ENCODE measurements at places on chromosomes 4 and X.

- no peak for DNase-seq
These were observed 42.4 kb downstream of the NAT8L start for GRCh38 chr4:2101346-2102044.

DNA sequence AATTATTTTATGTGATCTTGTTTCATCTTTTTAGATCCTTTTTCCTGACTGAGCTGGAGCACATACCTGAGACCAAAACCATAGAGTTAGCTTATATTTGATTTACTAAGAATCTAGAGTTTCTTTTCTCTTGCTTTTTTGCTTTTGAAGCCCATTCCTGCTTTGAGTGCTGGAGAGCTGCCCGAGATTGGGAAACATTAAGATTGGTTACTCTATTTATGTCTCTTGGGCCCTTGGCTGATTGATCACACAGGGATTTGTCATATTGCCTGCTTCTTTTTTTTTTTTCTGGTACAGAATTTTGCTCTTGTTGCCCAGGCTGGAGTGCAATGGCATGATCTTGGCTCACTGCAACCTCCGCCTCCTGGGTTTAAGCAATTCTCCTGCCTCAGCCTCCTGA, 73.9 kb downstream of the REPS2 start:
- DNase-seq: no peak

DNA sequence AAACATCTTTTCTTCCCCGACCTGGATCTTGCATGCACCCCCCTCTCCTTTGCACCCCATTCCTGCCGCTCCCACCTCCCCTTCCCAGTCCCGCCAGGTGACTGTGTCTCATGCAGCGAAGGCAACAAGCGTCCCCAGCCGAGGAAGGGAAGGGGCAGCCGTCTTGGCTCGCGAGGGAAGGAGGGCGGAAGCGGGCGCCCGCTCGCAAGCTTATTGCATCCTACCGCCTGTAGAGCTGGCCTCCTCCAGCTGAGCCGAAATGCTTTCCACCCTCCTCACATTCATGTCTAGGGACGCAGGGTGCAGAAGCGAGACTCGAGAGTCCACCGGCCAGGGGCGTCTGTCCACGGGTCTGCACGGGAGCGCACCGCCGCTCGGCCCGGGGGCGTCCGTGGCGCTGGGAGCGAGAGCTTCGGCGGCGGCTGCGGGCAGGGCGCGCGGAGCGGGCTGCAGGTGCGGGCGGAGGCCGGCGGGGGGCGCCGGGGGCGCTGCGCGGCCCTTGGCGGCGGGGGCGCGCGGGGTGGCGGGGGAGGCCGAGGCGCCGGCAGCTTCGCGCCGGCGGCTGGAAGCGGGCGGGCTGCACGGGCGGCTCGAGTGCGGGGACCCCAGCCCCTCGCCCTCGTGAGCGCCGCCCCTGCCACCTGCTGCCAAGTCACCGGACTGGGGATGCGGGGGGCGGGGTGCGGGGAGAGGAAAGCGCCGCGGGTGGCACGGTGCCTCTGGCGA, at the start of gene KCNIP4:
TSS of gene KCNIP4 (minus strand) at position 426 of the 726 bp plus-strand sequence.
- DNase-seq: no peak

- DNase-seq: no peak
These were observed 50.0 kb downstream of the FGFBP1 start for GRCh38 chr4:15888515-15888914.

- DNase-seq: no peak
These were observed at the start of gene ZFP92 for GRCh38 chrX:153411255-153411987. TSS of gene ZFP92 (plus strand) at chrX:153411472. CDS start at chrX:153418323, 6,851 bp downstream.

GRCh38 chr4:147787204-147787603, 55.3 kb downstream of the ARHGAP10 start:
- no peak for DNase-seq

- no peak for DNase-seq
These were observed 343.5 kb downstream of the IDS start for GRCh38 chrX:149161435-149162088.

DNA sequence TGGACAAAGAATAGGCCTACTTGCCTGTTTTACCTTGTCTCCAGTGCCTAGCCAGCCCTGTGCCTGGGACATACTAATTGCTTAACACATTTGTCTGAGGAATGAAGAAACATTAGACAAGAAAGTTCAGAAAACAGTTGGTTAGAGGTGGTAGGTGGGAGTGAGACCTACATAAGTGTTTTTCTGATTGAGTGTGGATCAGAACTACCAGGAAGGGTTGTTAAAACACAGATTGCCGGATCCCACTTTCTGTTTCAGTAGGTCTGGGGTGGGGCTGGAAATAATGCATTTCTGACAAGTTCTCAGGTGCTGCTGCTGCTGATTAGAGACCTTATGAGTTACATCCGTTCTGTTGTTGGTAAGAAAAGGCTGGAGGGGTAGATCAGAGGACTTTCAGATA, 5.7 kb upstream of the JADE1 start:
- DNase-seq: no peak

DNA sequence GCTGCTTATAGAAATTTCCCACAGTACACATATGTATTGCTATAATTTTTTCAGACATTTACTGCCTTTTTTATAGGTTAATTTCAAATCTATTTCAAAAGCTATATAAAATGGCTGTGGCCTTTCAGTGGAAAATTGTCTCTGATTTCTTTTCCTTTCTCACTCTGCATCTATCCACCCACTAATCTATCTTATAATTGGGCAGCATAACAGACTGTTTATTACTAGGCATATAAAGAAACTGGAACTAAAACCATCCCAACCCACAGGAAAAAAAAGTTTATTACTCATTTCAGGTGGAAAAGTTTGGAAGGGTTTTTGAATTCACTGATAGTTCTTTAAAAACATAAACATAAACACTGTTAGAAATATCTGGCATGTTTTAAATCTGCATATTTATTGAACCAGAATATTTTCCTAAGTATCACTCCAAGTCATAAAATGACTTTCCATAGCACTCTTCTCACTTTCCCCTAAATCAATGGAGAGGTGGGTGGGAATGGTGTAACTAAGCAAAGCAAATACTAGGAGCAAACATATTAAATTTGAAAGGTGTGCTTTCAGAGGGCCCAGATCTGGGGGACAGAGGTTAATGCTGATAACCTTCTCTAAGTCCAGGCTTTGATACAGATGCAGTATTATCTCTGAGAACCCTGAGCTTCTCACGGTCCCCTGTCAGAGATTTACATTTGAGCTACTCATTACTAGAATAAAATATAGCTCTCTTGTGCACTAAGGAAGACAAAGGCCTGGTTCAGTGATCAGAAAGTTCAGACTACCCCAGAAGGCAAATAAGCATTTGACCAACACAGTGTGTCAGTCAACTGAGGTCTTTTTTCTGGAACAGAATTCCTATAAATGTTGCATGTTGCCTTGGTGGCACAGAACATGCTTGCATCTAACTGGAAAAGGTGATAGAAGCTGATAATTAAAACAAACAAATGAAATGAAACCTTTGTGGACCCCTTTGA, 328.3 kb downstream of the UNC5C start:
- no peak for DNase-seq

DNA sequence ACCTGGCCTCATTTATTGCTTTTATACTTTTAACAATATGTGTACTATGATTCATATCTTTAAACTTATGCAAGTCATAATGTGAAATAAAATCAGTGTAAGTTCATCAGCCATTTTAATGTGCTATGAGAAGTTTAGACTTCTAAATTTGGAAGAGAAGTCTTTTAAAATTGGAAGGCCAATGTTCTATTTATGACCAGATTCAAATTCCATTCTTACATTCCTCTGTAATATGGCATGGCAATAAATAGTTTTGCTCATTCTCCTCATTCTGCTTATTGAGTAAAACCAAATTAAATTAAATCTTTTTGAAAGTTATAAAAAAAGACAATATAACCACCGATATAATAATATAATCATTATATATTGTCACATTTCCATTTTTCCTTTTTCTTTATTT, 126.2 kb downstream of the SORBS2 start:
- no peak for DNase-seq

DNA sequence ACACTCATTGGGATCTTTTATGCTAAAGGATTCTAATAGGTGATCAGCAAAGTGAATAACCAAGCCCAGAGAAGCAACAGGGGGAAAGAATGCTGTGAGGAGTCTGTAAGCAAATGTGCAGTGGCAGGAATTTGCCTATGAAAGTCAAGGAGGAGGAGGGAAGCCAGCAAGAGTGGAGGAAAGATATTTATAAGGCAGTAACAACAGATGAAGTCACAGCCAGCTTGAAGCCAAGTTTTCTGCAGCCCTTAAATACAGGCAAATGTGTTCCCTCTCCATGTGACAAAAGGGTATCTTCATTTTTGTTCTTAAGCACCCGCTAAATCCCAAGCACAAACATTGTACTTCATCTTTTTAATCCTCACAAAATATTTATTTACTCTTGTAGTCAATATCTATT, 275.0 kb upstream of the CLNK start:
- DNase-seq: no peak

GRCh38 chr4:51843309-51844152, 578 bp downstream of the DCUN1D4 start:
- DNase-seq: peak; percentile 53

DNA sequence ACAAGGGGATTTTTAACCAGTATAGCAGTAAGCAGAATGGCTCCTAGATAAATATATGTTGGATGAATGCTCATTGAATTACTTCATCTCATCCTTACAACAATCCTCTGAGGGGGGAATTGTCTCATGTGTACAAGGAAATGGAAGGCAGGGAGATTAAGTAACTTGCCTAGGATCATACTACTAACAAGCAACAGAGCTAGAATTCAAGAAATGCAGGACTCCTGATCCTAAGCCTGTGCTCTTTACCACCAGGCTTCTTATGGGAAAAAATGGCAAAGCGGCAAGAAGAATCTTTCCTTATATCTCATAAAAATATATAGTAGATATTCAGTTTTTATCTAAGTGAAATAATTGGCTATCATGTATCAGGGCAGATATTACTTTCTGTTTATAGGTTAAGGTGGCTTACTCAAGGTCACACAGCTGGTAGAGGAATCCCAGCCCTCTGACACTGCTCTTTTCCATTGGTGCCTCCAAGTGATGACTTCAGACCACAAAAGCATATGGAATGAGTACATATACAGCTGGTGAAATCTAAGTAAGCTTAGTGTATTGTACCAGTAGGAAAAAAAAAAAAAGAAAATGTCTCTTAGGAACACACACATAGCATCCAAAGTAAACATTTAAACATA, 2.1 kb downstream of the ABHD18 start:
- DNase-seq: no peak

GRCh38 chrX:149007423-149007822, 497.7 kb downstream of the IDS start:
- no peak for DNase-seq

- no peak for DNase-seq
These were observed 212.2 kb upstream of the CENPE start for GRCh38 chr4:103410386-103410785.

- DNase-seq: no peak
These were observed 1.0 kb downstream of the AGA start for GRCh38 chr4:177441061-177441802.

DNA sequence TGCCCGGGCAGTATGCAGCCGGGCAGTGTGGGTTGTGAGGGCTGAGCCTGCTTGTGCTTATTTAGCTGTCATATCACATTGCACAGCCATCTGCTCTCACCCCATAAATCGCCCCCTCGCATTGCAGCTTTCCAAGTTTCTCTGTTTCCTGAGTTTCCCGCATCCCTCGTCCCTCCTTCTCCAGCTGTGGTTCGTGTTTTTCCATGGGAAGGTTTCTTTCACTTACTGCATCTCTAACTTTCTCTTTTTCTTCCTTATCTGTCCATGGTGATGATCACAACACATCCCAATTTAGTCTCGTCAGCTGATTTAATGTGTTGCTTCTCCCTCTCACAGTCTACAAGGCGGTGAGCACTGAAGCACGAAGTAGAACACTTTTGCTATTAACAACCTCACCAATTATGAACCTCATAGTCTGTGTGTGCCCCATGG, 118.1 kb downstream of the ENPP6 start:
- DNase-seq: no peak

GRCh38 chrX:129631849-129632248, 22.9 kb downstream of the APLN start:
- no peak for DNase-seq

DNA sequence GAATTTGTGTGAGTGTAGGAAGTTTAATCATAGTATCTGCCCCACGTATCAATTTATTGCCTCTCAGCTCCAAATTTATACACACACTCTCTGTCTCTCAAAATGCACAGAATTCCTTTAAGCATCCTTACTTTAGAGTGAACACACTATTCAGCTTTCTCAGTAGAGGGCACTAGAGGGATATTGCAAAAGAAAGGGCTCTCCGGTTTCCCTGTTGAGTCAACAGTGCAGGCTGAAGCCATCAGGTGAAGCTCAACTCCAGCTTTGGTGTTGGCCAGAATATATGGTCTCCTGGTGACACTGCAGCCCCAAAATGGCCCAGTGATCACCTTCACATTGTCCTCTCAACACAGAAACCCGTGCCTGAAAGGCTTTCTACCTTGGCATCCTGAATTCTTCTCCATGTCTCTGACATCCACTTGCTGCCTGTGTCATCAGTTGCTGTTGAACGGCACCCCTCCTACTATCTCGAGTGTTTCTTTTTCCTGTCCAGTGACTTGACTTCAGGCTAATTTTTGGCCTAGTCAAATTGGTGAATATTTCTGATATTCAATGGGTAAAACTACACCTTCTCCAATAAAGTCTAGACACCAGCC, 670.5 kb downstream of the GABRG1 start:
- no peak for DNase-seq

GRCh38 chr4:79650217-79650616, 242.2 kb upstream of the GK2 start:
- DNase-seq: no peak

- DNase-seq: no peak
These were observed 212.2 kb downstream of the CBR4 start for GRCh38 chr4:168797738-168798375.

- DNase-seq: no peak
These were observed 1160.6 kb upstream of the AGA start for GRCh38 chr4:178602833-178603232.

- no peak for DNase-seq
These were observed 92.5 kb upstream of the PAGE3 start for GRCh38 chrX:55357236-55357635.

GRCh38 chr4:40544221-40544620, 85.4 kb downstream of the RBM47 start:
- DNase-seq: no peak
